ENCODE measurements at places on chromosomes 4 and X.

DNA sequence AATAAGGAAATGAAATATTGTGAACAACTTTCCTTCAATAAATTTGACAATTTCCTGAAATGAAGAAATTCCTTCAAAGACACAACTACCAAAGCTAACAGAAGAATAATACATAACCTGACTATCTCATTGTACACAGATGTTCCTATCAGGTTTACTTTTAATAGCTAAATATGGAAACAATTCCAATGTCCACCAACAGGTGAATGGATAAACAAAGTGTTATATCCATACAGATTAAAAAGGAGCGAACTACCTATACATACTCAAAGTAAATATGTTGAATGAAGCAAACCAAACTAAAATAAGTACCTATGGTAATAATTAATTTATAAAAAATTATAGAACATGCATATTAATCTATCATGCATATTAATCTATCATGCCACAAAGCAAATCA lies 554.9 kb downstream of the PPP4R3C start:
- no peak for DNase-seq

DNA sequence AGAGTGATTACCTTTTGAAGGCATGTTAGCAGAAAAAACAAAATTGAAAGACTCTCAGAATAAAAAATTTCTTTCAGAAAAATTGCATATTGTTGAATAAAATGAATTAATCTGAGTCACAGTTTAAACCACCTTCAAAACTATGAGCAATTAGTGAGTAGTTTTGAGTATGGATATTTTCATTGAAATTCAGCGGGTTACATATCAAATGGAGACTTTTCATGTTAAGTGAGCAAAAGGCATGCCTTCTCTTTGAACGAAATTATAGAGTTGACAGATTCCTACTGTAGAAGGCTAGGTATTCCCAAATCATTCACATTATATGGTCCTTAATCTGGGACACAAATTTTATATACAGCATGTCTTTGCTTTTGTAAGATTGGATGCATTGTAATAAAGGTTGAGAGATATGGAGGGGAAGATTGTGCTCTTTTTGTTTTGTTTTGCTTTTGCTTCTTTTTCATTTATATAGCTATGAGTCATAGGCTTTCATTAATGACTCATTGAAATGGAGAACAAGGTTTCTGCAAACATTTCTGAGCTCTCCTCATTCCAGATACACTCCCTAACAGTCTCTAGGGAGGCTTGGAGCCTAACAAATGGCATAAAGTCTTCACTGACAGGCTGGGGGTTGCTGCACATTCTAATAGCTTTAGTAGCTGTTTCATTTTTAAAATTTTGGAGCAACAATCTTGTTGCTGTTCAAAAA lies 21.6 kb downstream of the PCDH18 start:
- no peak for DNase-seq

DNA sequence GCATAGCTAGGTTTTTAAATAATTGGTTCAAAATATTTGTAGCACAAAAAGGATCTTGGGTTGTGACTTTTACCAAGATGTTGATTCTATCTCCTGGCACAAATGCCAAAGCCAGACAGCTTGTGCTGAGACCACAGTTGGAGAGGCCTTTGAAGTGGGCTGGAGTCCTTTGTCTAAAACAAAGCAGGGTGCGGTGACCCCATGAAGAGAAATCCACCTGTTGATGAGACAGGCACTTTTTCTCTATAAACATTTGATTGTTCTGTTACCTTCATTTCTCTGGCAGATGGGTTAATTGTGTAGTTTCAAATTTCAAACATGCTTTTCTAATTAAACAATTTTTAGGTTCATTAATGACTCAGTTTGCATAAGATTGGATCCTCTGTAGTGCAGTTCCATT lies 56.7 kb downstream of the STOX2 start:
- DNase-seq: no peak

GRCh38 chr4:163556177-163556576 lies 61.7 kb downstream of the TMA16 start:
- no peak for DNase-seq
